ENCODE measurements at places on chromosomes 2 and 18. TPM values are rescaled to one million over a fixed set of nuclear protein-coding genes. Genes with fewer than 3 reads are reported as not detected.

Gene GKN1
- total RNA-seq: not detected

Gene ANKAR
- total RNA-seq: 3.7 TPM

Gene HTR2B
- 0.17 TPM for total RNA-seq

Gene TNS1
- total RNA-seq: 20.0 TPM

Gene IL36G
- total RNA-seq: 0.27 TPM

Gene TSGA10
- total RNA-seq: 10.2 TPM

Gene ANKRD29
- total RNA-seq: 8.7 TPM

Gene MTHFD2
- 302 TPM for total RNA-seq

Gene SCTR
- total RNA-seq: not detected

Gene GAREM2
- total RNA-seq: 0.67 TPM
